ENCODE measurements at places on chromosomes 6 and 20. TPM values are rescaled to one million over a fixed set of nuclear protein-coding genes. Genes with fewer than 3 reads are reported as not detected.

GRCh38 chr6:11586536-11586935 is 49.0 kb downstream of the TMEM170B start:
- H3K4me1 ChIP-seq = no peaks in the 10 kb centered on the region
- no peak for DNase-seq
- no peaks in the 10 kb centered on the region for H3K27me3 ChIP-seq
- no peak overlapping the region for H3K27ac ChIP-seq
- H3K4me3 ChIP-seq = no peak overlapping the region

GRCh38 chr6:31144296-31144969 is 5.6 kb upstream of the PSORS1C2 start:
- H3K36me3 ChIP-seq = no peaks in the 10 kb centered on the region
- no peaks in the 10 kb centered on the region for H3K4me1 ChIP-seq
- no peak overlapping the region for H3K27ac ChIP-seq
- DNase-seq = no peak
- no peak overlapping the region for H3K4me3 ChIP-seq
- H3K27me3 ChIP-seq = no peaks in the 10 kb centered on the region

GRCh38 chr20:8515810-8516435 is 383.9 kb downstream of the PLCB1 start:
- no peaks in the 10 kb centered on the region for H3K27me3 ChIP-seq
- no peak for DNase-seq
- H3K4me3 ChIP-seq = no peak overlapping the region
- H3K36me3 ChIP-seq = no peaks in the 10 kb centered on the region
- H3K27ac ChIP-seq = no peak overlapping the region
- H3K4me1 ChIP-seq = no peaks in the 10 kb centered on the region

DNA sequence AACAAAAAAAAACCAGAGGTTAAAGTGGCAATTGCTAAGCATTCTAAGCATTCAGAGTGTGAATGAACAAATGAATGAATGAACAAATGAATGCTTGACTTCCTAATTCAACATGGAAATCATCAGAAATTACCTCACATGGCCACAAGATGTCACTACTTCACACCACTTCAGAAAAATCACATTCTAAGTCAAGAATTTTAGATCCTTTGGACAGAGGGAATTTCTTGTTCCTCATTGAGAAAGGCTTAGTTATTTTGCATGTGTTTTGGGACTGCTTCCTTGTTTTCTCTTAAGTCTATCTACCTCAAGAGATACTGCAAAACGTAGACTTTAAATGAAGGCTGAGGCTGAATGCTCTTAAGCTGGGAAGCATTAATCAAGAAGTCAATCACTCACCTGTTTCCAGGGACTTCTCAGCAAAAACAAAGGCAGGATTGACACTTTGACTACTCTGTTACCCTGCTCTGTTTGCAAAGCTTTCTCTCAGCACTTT is 120.2 kb downstream of the MBOAT1 start:
- no peak overlapping the region for H3K4me3 ChIP-seq
- no peak overlapping the region for H3K27ac ChIP-seq
- H3K36me3 ChIP-seq = no peaks in the 10 kb centered on the region

- no peaks in the 10 kb centered on the region for H3K4me1 ChIP-seq
- no peaks in the 10 kb centered on the region for H3K36me3 ChIP-seq
- no peak overlapping the region for H3K27ac ChIP-seq
- no peak for DNase-seq
- H3K27me3 ChIP-seq = no peaks in the 10 kb centered on the region
Measured at GRCh38 chr20:43681468-43681942, 14.6 kb downstream of the MYBL2 start.

The WASF1 gene
- total RNA-seq = 0.70 TPM

The TRIM39 gene
- total RNA-seq = 27.7 TPM

The KIF25 gene
- total RNA-seq = not detected

GRCh38 chr20:22462975-22463914 is 121.1 kb downstream of the FOXA2 start:
- no peak overlapping the region for H3K27ac ChIP-seq
- no peaks in the 10 kb centered on the region for H3K27me3 ChIP-seq
- H3K4me1 ChIP-seq = no peaks in the 10 kb centered on the region

- no peak overlapping the region for H3K4me3 ChIP-seq
- H3K36me3 ChIP-seq = no peaks in the 10 kb centered on the region
- DNase-seq = no peak
- H3K27ac ChIP-seq = no peak overlapping the region
Measured at GRCh38 chr6:156511051-156511450, 266.1 kb upstream of the ARID1B start.

DNA sequence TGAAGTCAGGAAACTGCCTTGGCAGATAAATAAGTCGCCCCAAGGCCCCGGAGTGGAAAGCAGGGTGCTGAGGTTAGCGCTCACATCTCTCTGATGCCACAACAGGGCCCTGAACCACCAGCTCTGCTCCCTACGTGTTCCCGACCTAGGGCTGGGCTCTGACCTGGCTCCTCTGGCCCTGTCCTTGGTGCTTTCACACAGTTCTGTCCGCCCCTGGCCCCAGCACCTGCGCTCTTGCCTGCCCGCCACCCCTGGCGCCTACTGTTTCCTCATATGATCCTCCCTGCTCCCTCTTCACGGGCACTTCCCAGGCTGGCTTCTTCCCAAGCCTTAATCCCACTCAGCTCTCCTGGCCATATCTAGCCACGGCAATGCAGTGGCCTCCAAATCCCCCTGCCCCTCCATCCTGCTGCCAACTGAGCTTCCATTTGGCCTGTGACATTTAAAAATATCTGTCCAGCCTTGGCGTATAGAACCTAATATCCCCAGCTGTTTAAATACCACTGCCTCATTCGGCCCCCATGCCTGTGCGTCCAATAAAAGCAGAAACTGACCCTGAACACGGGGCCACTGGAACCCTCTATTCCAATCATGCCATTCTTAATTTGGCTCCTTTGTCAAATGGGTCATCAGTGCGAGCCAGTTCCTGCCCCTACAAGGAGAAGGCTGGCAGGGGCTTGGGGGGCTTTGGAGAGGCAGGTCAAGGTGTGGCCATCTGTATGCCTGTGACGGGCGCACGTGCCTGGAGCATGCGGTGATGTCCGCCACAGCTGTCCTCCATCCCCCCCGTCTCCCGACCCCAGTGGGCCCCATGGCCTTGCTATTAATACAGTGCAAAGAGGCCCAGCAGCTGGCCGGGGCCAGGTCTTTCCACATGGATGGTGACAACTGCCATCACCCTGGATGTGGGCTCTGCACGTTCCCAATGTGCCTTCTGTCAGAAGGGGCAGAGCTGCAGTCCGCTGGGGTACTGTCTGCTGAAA is 27.7 kb downstream of the GNAS-AS1 start:
- no peaks in the 10 kb centered on the region for H3K27me3 ChIP-seq
- H3K36me3 ChIP-seq = no peaks in the 10 kb centered on the region
- H3K27ac ChIP-seq = no peak overlapping the region

GRCh38 chr6:16440636-16441212 is 202.3 kb downstream of the GMPR start:
- H3K4me1 ChIP-seq = peaks cover 56% of the 10 kb centered on the region
- no peak overlapping the region for H3K27ac ChIP-seq
- no peak overlapping the region for H3K4me3 ChIP-seq
- no peaks in the 10 kb centered on the region for H3K27me3 ChIP-seq
